ENCODE measurements at places on chromosomes 7 and 10.

- no peak for DNase-seq
These were observed 141.4 kb upstream of the HABP2 start for GRCh38 chr10:113411456-113411855.

GRCh38 chr7:109864230-109864629 is 1226.7 kb upstream of the LRRN3 start:
- DNase-seq: peak; percentile 59

DNA sequence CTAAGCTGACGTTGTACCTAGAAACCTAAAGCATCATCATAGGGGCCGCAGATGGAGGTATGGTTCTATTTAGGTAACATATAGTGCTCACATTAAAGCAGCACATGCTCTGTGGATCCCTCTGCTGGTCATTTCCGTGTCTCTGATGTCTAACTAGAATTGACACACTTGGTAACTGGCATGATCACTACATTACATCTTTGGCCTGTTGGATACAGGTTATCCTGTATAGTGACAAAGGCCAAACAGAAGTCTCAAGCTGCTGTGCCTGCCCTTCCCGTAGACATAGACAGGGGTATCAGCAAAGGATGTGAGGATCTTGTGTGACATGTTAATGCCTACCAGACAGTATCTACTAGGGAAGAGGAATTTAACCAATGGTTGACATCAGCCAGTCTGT is 51.2 kb downstream of the KIF5B start:
- DNase-seq: no peak

GRCh38 chr10:14659626-14660196 is 115.0 kb downstream of the FAM107B start:
- no peak for DNase-seq

DNA sequence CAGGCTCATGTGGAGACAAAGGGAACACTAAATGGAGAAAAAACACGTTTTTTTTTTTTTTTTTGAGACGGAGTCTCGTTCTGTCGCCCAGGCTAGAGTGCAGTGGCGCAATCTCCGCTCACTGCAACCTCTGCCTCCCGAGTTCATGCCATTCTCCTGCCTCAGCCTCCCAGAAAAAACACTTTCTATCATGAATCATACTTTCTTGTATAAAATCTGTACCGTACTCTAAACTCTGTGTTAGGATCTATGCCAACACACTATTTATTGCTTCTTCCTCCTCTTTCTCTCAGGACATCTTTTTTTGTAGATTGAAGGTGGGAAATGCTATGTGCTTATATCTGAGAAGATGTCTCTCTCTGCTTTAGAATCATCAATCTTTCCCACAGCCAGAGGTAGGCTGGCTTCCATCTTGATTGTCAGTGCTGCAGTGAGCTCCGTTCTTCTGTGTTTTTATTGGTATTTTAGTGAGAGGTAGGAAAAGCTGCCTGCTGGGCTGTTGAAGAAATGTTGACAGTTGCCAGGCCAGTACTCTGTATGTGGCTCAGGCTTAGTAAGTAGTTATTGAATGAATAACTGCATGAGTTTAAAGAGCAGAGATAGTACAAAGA is 101.1 kb downstream of the GPR85 start:
- no peak for DNase-seq

DNA sequence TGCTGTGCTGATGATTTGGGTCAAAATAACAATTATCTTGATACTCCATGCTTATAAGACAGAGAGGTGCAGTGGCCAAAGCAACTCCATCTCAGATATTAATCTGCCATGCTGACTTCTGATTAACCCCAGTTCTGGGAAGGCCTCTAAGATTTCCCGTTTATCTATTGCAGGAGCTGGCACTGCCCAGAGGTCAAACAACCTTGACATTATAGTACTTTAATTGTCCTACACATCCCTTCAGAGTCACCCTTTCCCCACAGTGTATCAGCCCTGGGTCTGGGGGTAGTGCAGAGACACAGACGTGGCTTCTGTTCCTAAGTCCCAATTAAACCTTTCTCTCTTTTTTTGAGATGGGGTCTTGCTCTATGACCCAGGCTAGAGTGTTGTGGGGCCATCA is 63.8 kb downstream of the PARD3 start:
- no peak for DNase-seq

- no peak for DNase-seq
These were observed 49.0 kb downstream of the PIK3CG start for GRCh38 chr7:106914018-106914607.

DNA sequence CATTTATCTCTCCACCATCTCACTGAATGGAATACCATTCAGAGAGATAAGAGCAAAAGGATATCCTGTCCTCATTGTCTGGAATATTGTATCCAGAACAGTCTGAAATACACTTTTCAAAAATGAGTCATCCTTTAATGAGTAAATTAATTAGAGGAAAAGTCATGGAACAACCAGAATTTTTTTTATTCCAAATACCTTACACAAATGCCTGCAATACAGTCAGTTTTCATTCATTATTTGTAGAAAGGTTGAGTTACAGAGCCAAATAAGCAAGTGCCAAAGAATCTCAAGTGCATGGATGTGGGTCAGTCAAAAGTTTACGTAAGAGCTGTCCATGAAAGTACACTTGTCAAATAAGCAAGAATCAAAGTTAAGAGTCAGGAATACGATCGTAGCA is 482.6 kb downstream of the IPMK start:
- DNase-seq: no peak

- no peak for DNase-seq
These were observed 12.6 kb upstream of the DNAJC1 start for GRCh38 chr10:22016046-22016705.

- DNase-seq: no peak
These were observed 56.1 kb downstream of the AUTS2 start for GRCh38 chr7:69654381-69654780.

GRCh38 chr10:58209669-58210068 is 58.0 kb downstream of the IPMK start:
- DNase-seq: no peak

- no peak for DNase-seq
These were observed 12.2 kb upstream of the LGI1 start for GRCh38 chr10:93745408-93746065.

GRCh38 chr10:132599732-132600131 is 62.1 kb downstream of the INPP5A start:
- DNase-seq: no peak

All from NCI-H2171 (cell line).